Osteocyte (in vitro differentiated cells): ENCODE measurements at places on chromosomes 16 and 17. TPM values are rescaled to one million over a fixed set of nuclear protein-coding genes. Genes with fewer than 3 reads are reported as not detected.

Gene IGSF6
- not detected in 2 replicates for total RNA-seq

Gene FSCN2
- 3.0 and 3.7 TPM in 2 replicates for total RNA-seq

Gene ANTKMT
- total RNA-seq = 41.5 and 41.7 TPM in 2 replicates

Gene PAQR4
- 8.4 and 11.9 TPM in 2 replicates for total RNA-seq

Gene GUCY2D
- not detected in 2 replicates for total RNA-seq

Gene KRT24
- total RNA-seq = not detected in 2 replicates

Gene ANKRD40CL
- total RNA-seq = not detected in 2 replicates

Gene FAM171A2
- 26.1 and 26.9 TPM in 2 replicates for total RNA-seq

Gene SSTR5
- total RNA-seq = not detected in 2 replicates

Gene KRT36
- not detected in 2 replicates for total RNA-seq

Gene RPL19
- total RNA-seq = 1,528 and 1,579 TPM in 2 replicates

Gene EME2
- 21.5 and 22.4 TPM in 2 replicates for total RNA-seq

Gene KIAA0513
- 10.6 and 12.4 TPM in 2 replicates for total RNA-seq

DNA sequence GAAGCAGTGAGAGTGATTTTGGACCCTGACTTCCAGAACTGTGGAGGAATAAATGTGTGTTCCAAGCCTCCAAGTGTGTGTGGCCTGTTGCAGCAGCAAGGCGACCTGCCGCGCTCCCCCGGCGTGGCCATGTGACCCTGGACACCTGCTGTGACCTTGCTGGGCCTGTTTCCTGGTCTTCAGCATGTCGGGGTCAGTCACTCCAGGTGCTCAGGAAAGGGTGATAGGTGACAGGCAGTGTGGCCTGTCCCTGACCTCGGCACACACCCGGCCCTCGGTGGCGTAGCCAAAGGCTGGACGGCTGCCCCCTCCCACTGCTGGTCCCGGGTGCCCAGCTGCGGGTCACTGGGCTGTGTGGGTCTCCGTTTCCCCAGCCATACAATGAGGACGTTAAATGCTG, 31.8 kb upstream of the ZNF469 start:
- H3K4me3 ChIP-seq = no peak overlapping the region
- H3K4me1 ChIP-seq = no peaks in the 10 kb centered on the region
- no peaks in the 10 kb centered on the region for H3K27me3 ChIP-seq
- DNase-seq = no peak
- H3K36me3 ChIP-seq = no peaks in the 10 kb centered on the region

DNA sequence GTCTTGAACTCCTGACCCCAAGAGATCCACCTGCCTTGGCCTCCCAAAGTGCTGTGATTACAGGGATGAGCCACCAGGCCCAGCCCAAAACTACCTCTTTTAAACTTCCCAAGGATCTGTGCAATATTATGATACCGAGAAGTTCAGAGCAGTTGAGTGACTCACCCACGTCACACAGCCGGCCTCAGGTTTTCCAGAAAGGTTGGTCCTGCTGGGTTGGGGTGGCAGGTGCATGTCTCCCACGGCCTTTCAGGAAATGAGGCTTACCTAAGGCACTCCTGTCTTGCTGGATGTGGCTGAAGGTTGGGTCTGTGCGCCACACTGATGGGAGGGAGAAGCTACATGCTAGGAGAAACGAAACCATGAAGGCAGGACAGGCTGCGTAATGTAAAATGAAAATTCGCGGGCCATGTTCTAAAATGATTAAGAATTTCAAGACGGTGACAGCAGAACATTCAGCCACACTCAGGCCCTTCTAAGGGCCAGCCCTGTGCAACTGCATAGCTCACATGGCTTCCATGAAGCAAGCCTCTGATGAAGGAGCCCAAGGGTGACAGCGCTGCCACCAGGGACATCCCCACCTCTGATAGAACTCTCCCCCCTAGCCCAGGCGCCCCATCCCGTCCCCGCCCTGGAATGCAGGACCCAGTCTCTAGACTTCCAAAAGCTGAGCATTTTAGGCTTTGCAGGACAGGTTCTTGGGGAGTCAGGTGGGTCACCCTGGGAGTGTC, 6.6 kb upstream of the GLIS2 start:
- H3K4me1 ChIP-seq = peaks cover 36% of the 10 kb centered on the region
- no peaks in the 10 kb centered on the region for H3K27me3 ChIP-seq
- no peak overlapping the region for H3K4me3 ChIP-seq
- peak overlapping the region; percentile 79 for H3K27ac ChIP-seq

DNA sequence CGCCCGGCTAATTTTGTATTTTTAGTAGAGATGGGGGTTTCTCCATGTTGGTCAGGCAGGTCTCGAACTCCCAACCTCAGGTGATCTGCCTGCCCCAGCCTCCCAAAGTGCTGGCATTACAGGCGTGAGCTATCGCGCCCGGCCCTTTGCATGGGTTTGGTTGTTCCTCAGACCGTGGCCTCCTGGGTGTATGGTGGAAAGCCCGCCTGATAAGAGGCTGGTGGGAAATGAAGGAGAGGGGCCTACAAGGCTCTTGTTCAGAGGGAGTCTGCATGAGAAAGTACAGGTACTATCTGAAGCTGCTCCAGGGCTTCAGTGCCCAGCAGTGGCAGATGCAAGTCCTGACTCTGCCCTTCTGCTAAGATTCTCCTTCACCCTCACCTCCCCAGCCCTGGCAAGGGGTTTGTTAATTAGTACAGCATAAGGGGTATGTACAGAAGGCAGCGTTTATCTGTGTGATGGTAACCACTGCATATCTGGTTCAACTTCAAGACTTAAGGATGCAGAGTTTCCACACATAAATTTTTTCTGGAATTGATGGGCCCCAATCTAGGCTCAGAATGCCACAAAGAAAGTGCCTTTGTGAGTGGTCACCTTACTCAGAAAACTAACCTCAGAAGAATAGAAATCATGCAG, 24.2 kb downstream of the GRB7 start:
- no peaks in the 10 kb centered on the region for H3K36me3 ChIP-seq
- H3K27ac ChIP-seq = no peak overlapping the region

DNA sequence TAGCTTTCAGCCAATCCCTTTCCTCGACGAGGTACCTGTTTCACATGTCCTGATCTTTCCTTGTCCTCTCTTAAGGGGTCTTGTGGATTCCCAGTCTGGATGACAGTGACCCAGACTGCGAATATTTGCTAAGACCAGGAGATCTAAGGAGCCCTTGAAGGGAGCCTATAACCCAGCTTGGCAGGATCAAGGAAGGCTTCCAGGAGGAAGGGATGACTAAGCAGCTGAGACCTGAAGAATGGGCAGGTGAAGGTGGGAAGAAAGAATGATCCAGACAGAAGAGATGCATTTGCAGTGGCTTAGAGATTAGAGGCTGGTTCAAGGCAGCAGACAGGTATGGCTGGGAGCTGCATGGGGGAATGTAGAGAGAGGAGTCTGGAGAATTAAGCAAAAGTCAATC, 1.9 kb upstream of the PDK2 start:
- no peaks in the 10 kb centered on the region for H3K27me3 ChIP-seq
- peaks cover 34% of the 10 kb centered on the region for H3K4me1 ChIP-seq
- DNase-seq = no peak
- peaks cover 23% of the 10 kb centered on the region for H3K36me3 ChIP-seq

- DNase-seq = no peak
- no peak overlapping the region for H3K4me3 ChIP-seq
- peaks cover 18% of the 10 kb centered on the region for H3K4me1 ChIP-seq
- no peak overlapping the region for H3K27ac ChIP-seq
- no peaks in the 10 kb centered on the region for H3K36me3 ChIP-seq
- H3K27me3 ChIP-seq = peaks cover 39% of the 10 kb centered on the region
Observed at GRCh38 chr16:85967111-85967510, 68.1 kb downstream of the IRF8 start.

- peaks cover 27% of the 10 kb centered on the region for H3K36me3 ChIP-seq
- H3K27ac ChIP-seq = peak overlapping the region; percentile 100
- peaks cover 89% of the 10 kb centered on the region for H3K4me1 ChIP-seq
- H3K4me3 ChIP-seq = peak overlapping the region; percentile 98
Observed at GRCh38 chr16:86577314-86577971, 906 bp upstream of the FOXL1 start.

DNA sequence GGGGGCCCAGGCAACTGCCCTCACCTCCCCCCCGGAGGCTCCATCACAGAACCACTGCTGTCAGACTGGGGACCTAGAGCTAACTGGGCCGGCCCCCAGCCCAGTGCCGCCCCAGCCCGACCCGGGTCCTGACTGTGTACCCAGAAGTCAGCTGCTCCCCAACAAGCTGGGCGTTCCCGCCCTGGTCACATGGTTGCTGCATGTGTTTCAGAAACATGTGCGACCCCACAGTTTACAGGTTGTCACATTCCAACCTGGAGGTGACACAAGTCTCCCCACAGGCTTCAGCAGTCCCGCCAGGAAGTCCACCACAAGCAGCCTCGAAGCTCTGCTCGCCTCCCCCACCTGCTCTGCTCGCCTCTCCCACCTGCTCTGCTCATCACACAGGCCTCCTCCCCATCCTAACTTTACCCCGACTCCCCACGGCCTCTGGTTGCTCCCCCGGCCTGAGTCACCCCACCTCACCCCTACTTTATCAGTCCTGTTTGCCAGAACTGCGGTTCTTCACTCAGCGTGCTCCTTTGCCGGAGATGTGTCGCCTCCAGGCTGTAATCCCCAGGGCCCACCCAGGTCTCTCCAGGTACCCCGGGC, 968 bp downstream of the MRPL28 start:
- H3K27me3 ChIP-seq = no peaks in the 10 kb centered on the region
- no peak for DNase-seq
- H3K4me1 ChIP-seq = peaks cover 15% of the 10 kb centered on the region
- peaks cover 6% of the 10 kb centered on the region for H3K36me3 ChIP-seq

- peaks cover 18% of the 10 kb centered on the region for H3K27me3 ChIP-seq
- peaks cover 9% of the 10 kb centered on the region for H3K4me1 ChIP-seq
- no peaks in the 10 kb centered on the region for H3K36me3 ChIP-seq
- H3K27ac ChIP-seq = no peak overlapping the region
- H3K4me3 ChIP-seq = no peak overlapping the region
- no peak for DNase-seq
Observed at GRCh38 chr16:12646490-12647274, 157.0 kb downstream of the CPPED1 start.

- DNase-seq = peak; percentile 93
- peak overlapping the region; percentile 69 for H3K27ac ChIP-seq
- peaks cover 6% of the 10 kb centered on the region for H3K27me3 ChIP-seq
- peaks cover 48% of the 10 kb centered on the region for H3K4me1 ChIP-seq
- H3K36me3 ChIP-seq = no peaks in the 10 kb centered on the region
- H3K4me3 ChIP-seq = peak overlapping the region; percentile 87
Observed at GRCh38 chr17:8125154-8125946, 1.4 kb upstream of the HES7 start.

GRCh38 chr16:57405097-57405496, 530 bp downstream of the CCL17 start:
- H3K27me3 ChIP-seq = peaks cover 38% of the 10 kb centered on the region
- H3K27ac ChIP-seq = no peak overlapping the region
- no peaks in the 10 kb centered on the region for H3K36me3 ChIP-seq
- H3K4me3 ChIP-seq = no peak overlapping the region
- H3K4me1 ChIP-seq = no peaks in the 10 kb centered on the region
- DNase-seq = no peak

- no peak overlapping the region for H3K4me3 ChIP-seq
- H3K27ac ChIP-seq = no peak overlapping the region
- no peaks in the 10 kb centered on the region for H3K36me3 ChIP-seq
- DNase-seq = no peak
- no peaks in the 10 kb centered on the region for H3K4me1 ChIP-seq
Observed at GRCh38 chr16:49355933-49356665, 17.5 kb upstream of the C16orf78 start.

DNA sequence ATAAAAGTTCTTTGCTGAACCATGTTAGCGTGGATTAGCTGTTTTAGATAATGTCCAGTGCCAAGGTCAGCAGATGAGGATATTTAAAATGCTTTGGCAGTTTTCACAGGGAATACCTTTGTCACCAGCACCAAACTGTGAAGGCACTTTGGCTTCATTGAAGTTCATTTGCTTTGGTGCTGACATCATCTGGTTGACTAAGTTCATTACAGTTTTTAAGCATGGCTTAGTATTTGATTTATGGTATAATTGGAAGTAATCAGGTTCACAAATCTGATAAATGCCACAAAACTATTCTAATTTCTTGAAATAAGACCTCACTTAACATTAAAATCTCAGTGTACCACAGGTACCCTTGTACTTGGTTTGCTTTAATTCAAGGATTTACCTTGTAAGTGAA, 4.3 kb downstream of the GID4 start:
- H3K36me3 ChIP-seq = peaks cover 8% of the 10 kb centered on the region
- H3K27me3 ChIP-seq = no peaks in the 10 kb centered on the region
- peaks cover 30% of the 10 kb centered on the region for H3K4me1 ChIP-seq
- H3K4me3 ChIP-seq = no peak overlapping the region
- no peak for DNase-seq
- no peak overlapping the region for H3K27ac ChIP-seq

DNA sequence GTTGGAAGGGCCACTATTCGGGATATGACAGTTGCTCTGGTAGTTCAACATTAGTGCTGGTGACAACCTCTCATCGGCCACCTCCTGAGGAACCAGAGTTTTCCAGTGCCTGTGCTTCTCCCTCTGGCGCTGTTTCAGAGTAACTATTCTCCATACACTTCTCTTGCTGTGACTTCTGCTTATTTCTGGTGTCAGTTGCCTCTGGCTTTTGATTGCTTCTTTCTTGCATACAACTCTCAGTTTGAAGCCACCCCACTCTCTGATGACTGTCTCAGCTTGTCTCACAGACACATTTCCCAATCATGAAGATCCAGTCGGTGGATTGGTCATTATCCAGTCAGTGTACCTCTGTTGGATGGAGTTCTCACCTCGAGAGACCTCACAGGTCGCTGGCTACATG, 3.4 kb upstream of the TM4SF5 start:
- H3K4me1 ChIP-seq = no peaks in the 10 kb centered on the region
- no peak for DNase-seq
- H3K27me3 ChIP-seq = peaks cover 25% of the 10 kb centered on the region
- no peaks in the 10 kb centered on the region for H3K36me3 ChIP-seq
- H3K27ac ChIP-seq = no peak overlapping the region

GRCh38 chr16:72291531-72291981, 119.6 kb upstream of the PMFBP1 start:
- H3K4me1 ChIP-seq = peaks cover 45% of the 10 kb centered on the region
- H3K27ac ChIP-seq = peak overlapping the region; percentile 94
- no peaks in the 10 kb centered on the region for H3K36me3 ChIP-seq
- H3K4me3 ChIP-seq = peak overlapping the region; percentile 4
- no peak for DNase-seq
- no peaks in the 10 kb centered on the region for H3K27me3 ChIP-seq

- H3K4me3 ChIP-seq = no peak overlapping the region
- H3K27me3 ChIP-seq = no peaks in the 10 kb centered on the region
Observed at GRCh38 chr16:12429756-12430155, 373.9 kb downstream of the CPPED1 start.

DNA sequence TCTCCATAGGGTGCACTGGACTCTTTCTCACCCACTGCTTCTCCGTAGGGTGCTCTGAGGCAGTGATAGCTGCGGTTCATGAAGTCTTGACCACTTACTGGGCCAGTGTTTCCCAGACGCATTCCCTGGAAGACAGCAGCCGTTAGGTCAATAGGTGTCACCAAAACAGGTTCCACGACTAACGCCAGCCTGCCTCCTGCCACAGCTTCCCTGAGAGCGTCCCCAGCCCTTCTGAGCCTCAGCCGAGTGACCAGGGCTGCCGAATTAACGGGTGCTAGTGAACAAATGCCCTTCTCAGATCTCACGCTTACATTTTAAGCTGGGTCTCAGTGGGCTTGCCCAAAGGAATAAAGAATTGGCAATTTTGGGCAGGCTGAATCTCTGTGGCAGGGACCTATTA, 188.7 kb upstream of the TNRC6C start:
- no peak overlapping the region for H3K4me3 ChIP-seq
- H3K27me3 ChIP-seq = peaks cover 26% of the 10 kb centered on the region

- no peak overlapping the region for H3K4me3 ChIP-seq
- no peak for DNase-seq
- no peak overlapping the region for H3K27ac ChIP-seq
- H3K27me3 ChIP-seq = no peaks in the 10 kb centered on the region
- H3K4me1 ChIP-seq = no peaks in the 10 kb centered on the region
- no peaks in the 10 kb centered on the region for H3K36me3 ChIP-seq
Observed at GRCh38 chr16:20382202-20382948, 22.2 kb downstream of the PDILT start.
